ENCODE measurements at places on chromosomes 12 and 14.
A peak's percentile ranks its signal among the peaks of the same experiment; 100 is the strongest.

GRCh38 chr14:99035712-99036610 lies 236.0 kb downstream of the BCL11B start:
- DNase-seq = no peak

DNA sequence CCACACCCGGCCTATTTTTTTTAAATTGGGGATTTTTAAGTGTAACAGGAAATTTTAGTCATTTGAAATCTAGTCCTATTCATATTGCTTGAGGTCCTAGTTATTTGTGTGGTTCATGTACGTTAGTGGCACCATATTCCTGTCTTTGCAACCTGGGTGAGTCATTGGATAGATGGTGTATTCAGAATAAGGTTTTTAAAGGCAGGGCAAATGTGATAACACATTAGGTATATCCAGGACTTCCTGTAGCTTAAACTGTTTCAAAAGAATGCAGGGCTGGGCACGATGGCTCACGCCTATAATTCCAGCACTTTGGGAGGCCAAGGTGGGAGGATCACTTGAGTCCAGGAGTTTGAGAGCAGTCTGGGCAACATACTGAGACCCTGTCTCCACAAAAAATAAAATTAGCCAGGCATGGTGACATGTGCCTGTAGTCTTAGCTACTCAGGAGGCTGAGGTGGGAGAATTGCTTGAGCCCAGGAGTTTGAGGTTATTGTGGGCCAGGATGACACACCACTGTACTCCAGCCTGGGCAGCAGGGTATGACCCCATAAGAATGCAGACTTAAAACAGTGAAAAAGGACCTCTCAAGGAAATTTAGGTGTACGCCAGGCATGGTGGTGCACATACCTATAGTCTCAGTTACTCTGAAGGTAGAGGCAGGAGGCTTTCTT lies 8.1 kb downstream of the ATP6V0A2 start:
- no peak for DNase-seq

DNA sequence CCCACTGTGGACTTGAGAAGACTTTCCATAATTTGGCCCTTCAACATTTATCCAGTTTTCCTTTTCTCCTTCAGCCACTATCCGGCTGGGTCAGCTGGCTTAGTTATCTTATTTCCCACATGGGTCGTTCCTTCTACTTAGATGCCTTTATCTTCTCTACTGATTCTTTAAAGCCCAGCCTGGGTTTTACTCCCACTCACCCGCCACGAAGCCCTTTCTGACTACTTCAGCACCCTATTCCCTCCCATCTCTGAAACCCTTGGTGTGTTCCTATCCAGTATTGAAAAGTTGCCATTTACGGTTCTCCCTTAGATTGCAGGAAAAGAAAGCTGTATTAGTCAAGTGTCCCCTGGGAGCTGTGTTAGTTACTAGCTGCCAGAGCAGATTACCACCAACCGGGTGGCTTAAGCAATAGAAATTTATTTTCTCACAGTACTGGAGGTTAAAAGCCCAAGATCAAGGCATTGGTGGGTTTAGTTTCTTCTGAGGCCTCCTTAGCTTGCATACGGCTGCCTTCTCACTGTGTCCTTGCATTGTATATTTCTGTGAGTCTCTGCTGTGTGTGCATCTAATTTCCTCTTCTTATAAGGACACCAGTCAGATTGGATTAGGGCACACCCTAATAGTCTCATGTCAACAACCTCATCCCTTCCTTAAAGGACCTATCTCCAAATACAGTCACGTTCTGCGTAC lies 105.5 kb downstream of the GPATCH2L start:
- DNase-seq = no peak

DNA sequence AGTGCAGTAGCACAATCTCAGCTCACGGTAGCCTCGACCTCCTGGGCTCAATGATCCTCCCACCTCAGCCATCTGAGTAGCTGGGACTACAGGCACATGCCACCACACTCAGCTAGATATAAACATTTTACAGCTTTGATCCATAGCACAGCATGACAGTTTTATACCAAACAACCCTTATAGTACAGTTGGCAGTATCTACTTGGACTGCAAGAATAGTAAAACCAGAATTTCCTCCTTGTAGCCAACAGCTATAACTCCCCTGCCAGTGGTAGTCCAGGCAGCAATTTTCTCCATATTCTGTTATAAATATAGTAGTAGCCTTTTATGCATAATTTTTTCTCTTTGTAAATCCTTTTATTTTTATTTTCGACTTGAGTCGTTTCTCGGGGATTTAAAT lies 317.0 kb downstream of the FUT8 start:
- DNase-seq = no peak

DNA sequence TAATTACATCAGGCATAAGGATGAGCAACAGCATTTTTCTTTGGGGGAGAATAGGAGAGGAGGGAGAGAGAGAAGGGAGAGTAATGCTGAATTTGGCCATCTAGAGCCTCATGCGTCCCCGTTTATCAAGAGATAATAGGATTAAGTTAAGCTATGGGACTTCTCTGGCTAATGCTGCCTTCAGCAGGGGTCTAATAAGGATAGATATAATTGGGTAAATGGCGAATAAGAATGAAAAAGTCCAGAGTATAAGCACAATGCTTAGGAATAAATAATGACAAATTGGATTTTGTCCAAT lies 470.0 kb downstream of the EGLN3 start:
- no peak for DNase-seq

DNA sequence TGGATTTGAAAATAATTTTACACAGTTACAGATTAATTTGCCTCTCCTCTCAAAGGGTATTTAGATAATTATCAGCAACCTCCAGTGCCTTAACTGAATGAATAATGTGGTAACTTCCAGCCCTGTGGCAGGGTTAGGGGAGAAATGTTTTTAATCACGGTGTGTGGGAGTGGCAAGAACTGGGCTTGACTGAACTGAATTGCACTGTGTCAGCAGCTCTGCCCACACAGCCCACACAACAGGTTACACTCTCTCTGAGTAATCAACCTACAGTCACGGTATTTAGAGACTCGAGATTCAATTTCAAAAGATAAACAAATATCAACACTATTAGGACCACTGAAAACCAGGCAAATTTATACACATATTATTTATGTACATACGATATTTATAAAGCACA lies 198.5 kb downstream of the KCNC2 start:
- DNase-seq = no peak

- no peak for DNase-seq
Measured at GRCh38 chr12:89862511-89863445, 154.1 kb upstream of the ATP2B1 start.

GRCh38 chr14:96242126-96242525 lies 13.9 kb upstream of the BDKRB1 start:
- DNase-seq = no peak

- no peak for DNase-seq
Measured at GRCh38 chr14:50040401-50040775, 76.0 kb downstream of the VCPKMT start.

DNA sequence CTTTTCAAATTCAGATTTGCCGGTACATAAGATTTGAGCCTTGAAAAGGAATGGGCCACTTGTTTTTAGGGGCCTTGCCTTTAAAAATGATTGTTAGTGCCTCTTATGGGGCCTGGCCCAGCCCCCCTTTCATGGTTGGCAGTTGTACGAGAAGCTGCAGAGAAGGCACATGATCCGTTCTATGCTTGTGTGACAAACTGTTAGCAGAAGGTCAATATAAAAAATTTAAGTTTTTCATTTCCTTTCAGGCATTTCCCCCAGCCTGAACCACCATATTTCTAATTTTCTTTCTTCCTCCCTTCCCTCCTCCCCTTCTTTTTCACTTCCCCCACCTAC lies 119.1 kb downstream of the PLXNC1 start:
- DNase-seq = no peak

GRCh38 chr12:123232472-123232806 lies 502 bp downstream of the MPHOSPH9 start:
- DNase-seq = no peak

DNA sequence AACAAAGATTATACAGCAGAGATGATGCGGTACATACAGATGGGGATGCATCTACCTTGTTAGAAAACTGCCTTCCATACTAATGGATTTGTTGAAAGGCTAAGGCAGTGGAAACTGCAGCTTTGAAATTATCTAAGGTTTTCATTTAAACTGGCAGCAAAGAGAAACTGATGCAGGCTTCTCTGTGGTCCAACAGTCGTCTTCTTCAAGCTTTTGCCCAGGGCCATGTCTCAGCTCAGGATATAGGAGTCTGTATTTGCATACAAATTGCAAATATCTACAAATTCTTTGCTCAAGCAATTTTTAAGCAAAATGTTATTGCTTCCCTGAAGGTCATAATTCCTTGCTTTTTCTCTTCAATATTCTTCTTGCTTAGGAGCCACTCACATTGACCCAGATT lies 33.7 kb downstream of the ERH start:
- DNase-seq = no peak

DNA sequence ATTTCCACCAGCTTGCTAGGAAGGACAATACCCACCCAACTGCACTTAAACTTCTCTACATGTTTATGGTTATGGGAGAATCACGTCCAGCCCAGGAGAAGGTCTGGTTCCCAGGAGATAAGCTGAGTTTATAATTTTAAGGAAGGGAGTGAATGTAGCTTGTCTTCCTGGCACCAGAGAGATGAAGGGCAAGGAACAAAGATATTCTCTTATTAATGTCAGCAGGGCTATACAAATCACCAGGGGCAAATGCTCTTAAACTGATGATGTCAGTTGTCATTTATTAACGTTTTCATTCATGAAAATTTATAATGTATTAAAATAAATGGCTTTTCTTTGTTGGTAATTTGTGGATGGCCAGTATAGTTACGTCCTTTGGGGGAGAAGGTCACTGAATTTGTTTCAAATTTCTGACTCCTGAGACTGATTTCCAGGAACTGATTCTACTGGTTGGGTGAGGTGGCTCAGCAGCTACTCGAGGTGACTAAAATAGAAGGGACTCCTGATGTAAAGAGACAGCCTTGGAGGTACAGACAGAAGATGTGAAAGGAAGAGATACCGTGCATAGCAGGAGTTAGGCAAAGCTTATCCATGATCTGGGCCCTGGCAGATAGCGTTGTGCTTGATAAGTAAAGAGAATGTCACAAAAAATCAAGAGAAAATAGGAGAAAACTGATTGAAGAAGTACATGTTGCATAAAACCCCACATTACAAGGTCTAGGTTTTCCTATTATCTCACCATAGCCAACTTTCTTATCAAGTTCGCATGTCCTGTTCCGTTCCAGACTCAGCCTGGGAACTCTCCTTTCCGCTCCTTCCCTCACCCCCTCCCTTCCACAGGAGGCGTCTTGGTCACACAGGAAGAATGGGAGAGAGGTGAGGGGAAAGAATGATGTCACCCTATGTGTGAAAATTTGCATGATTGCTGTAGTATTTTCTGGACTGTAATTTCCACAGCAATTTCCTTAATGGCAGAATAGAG lies 367.1 kb upstream of the FAR2 start:
- DNase-seq = no peak

DNA sequence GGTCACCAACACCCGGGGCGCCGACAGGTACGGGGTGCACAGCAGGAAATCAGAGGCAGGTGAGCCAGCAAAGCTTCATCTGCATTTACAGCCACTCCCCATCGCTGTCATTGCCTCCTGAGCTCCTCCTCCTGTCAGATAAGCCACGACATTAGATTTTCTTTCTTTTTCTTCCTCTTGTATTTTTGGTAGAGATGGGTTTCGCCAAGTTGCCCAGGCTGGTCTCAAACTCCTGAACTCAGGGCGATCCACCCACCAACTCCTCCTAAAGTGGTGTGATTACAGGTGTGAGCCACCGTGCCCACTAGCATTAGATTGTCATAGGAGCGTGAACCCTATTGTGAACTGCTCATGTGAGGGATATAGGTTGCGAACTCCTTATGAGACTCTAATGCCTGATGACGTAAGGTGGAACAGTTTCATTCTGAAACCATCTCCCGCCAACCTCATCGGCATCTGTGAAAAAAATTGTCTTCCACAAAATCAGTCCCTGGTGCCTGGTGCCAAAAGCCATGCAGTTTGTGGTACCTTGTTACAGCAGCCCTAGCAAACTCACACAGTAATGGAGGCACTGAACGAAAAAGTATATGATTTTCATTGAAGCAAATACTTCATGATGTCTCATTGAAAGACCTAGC lies 1.5 kb downstream of the STYK1 start:
- no peak for DNase-seq

GRCh38 chr14:59093902-59094301 lies 94.6 kb upstream of the DAAM1 start:
- no peak for DNase-seq

- DNase-seq = no peak
Measured at GRCh38 chr14:38124506-38124905, 83.2 kb upstream of the SSTR1 start.

DNA sequence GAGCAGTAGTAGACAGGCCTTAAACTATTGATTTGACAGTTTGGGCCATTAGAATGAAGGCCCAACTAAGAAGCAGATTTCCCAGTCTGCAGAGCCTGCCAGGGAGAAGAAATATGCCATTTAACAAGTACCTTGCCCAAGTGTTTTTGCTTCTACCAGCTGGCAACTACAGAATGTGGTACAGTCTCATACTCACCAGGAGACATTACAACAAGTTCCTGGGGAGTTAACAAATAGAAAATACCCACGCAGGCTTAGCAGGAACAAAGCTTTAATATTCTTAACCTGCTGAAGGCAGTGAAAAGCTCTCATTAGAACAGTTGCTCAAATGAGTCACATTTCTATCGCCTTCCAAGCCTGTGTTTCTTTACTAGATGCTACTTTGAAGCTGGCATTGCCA lies 241.0 kb downstream of the TMEM117 start:
- no peak for DNase-seq

DNA sequence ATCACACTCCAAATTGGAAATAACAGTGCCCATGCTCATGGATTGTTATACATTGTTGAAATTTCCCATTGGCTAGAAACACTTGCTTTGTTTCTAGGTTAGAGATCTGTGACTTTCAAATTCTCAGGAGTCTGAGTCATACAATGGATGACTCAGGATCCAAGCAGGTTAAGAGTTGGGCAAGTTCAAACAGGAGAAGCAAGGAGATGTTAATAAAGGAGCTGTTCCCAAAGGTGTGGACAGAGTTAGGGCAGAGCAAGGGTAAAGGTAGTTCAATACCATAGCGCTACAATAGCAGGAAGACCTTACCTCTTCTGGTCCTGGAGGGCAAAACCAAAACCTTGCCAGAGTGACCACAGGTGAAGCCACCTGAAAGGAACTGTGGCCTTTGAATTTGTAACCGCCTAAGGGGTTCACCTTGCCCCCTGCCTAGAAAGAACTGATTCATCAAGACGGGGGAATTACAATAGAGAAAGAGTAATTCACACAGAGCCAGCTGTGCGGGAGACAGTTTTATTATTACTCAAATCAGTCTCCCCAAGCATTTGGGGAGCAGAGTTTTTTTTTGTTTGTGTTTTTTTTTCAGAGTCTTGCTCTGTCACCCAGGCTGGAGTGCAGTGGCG lies 4.2 kb upstream of the AMN1 start:
- no peak for DNase-seq

- DNase-seq = peak; percentile 76
Measured at GRCh38 chr12:119902084-119902509, 25.0 kb upstream of the CIT start.
